ENCODE measurements at places on chromosomes 5 and 9.

DNA sequence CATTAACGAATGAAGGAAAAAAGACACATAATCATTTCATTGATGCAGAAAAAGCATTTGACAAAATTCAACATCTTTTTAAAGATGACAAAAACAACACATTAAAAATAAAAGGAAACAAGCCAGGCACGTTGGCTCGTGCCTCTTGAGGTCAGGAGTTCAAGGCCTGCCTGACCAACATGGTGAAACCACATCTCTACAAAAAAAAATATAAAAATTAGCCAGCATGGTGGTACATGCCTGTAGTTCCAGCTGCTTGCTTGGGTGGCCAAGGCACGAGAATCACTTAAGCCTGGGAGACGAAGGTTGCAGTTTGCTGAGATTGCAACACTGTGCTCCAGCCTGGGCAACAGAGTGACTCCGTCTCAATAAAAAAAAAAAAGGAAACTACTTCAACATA is 77.0 kb downstream of the ERCC6L2 start:
- DNase-seq: peak; percentile 47

DNA sequence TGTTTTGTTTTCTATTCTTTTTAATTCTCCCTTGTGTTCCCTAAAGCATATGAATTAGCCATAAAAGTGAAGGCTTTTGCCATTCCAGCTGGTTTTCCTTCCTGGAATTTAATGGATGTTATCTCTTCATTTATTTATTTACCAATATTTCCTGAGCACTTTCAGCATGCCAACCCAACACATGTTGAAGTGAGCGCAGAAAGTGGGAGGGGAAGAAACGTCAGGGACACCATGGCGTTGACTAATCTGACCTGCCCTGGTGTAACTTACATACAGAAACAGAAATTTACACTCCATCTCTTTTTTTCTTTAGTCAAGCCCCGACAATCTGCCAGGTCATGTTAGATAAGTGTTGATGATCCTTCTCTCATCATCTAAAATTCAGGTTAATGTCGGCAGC is 247.5 kb downstream of the PCSK5 start:
- DNase-seq: no peak

DNA sequence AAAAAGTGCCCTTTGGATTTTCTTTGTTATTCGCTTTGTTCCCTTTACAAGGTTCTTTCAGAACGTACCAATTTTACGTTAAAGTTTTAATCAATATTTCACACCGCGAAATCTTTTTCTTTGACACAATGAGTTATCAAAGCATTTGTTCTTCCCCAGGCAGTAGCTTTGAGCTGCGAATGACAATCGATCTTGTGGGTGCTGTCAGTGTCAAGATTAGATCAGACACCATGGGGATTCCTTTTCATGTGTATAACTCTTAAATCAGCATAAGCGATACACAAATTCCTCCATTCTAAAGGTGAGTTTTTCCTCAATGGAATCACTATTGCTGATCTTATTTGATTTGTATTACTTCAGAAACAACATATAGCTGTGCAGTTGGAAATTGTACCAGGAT is 145.5 kb downstream of the ST8SIA4 start:
- no peak for DNase-seq

DNA sequence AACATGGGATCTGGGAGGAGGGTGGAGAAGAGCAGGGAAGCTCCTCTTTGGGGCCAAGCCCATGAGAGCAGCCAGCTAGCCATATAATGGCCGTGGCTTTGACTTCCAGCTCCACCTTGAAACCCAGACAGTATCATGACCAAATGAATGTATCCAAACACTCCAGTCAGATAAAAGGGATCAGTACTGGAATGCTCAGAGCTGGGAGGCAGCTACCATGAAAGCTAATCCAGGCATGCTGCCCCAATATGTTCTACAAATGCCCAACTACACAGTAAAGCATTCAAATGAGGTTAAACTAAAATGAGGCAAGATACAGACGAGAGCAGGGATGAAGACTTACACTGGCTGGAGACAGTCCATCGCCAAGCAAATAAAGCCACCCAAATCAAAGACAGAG is 69.4 kb downstream of the FRMD3 start:
- DNase-seq: no peak

DNA sequence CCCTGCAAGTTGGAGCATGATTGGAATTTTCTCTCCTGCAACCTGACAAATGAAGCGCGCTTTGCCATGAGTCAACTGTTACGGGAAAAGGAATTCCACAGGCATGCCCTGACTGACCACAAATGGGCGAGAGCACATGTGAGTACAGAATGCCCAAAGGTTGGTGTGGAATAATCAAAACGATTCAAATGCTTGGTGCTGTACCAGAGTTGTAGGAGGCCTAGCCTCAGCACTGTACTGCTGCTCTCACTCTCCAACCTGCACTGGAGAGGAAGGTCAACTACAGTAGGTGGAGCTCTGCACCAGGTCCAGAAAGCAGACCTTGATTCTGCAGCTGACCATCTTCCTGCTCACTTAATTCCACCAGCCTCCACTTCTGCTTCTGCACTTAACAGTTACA is 406.9 kb upstream of the ACTBL2 start:
- DNase-seq: no peak

DNA sequence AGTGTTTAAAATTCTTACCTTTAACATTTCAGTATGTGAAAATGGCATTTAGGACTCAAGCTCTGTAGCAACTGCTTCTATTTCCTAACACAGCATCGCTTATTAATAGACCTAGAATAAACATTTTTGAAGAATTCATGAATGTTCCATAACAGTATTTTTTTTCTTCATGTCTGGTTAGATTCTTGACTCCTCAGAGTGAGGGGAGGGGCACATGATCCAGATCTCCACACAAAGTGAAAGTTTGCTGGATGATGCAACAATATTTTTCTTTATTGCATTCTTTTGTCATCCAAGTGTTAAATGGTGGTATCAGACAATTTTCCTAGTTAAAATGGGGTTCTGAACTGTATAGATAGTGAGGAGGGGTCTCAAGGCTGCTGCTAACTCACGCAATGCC is 130.8 kb upstream of the MAN2A1 start:
- DNase-seq: no peak

- DNase-seq: no peak
Measured at GRCh38 chr9:92534674-92535073, 1.1 kb downstream of the ECM2 start.

DNA sequence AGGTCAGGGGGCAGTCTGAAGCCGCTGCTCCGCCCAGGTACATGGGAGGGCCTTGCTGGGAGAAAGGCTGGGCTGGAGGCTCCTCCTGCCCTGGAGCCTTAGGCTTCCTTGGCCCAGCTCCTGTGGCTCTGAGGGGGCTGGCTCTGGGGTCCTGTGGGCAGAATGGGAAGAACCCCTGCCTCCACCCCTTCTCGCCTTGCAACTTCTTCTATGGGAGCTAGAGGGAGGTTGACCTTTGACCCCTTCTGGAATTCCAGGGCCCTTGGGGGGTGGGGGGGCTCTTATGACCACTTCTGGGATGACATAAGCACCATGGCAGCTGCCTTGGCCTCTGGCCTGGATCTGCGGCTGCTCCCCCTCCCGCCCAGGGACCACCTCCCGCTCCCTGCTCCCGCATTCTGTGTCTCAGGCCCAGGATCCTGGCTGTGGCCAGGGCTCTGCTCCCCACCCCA is 32.2 kb downstream of the IER5L start:
- DNase-seq: peak; percentile 76

DNA sequence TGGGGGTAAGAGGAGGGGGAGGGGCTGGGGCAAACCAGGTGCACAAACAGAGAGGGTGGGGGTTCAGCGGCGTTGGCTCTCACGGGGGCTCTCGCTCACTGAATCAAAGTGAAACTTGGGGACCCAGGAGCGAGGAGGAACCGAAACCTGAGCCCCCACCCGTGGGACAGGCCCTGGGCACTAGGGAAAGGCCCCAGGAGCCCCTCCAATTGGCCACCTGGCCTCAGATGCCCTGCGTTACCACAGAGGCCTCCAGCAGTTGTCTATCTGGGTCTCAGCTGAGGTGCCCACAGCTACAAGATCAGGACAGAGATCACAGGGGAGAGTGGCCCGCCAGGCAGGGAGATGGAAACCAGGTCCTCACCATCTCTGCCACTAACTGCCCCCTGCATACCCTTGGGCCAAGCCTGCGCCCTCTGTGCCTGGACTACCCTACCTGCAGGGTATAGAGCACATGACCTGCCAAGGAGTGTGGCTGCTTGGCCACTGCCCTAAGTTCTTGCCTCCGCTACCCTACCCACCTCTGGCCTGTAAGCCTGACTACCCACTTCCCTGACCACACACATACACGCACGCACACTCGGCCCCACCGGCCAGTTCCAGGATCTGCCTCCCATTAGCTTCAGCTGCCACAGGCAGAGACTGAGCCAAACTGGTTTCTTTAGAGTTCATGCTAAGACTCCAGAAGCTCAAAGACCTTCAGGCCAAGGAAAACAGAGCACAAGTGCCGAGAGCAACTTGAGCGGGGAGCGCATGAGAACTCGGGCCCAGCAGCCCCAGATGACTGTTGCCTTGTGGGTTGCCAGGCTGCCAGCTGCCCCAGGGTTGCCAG is 39.9 kb downstream of the PAX5 start:
- no peak for DNase-seq

- no peak for DNase-seq
Measured at GRCh38 chr5:143581649-143582048, 178.2 kb upstream of the NR3C1 start.

GRCh38 chr9:3698531-3698930 is 172.7 kb upstream of the RFX3 start:
- DNase-seq: no peak

DNA sequence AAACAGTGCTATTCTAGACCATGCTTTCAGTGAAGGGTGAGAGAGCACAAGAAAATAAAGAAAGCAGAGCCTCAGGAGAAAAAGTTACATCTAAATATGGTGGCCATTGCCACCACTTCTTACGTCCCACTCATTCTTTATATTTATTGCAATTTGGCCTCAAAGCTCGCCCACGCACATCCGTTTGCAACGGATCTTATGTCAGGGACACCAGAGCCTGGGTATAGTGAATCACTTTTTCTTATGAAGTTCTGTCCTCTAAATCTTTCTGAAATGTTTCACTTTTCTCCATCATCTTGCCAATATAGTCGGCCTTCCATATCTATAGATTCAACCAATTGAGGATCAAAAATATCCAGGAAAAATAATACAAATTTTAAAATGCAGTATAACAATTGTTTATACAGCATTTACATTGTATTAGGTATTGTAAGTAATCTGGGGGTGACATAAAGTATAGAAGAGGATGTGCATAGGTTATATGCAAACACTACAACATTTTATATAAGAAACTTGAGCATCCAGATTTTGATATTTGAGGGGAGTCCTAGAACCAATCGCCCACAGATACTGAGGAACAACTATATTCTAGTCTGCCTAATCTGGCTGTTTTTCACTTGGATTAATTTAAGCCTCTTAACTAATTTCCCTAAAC is 35.2 kb downstream of the GOLPH3 start:
- DNase-seq: no peak

GRCh38 chr5:40405996-40406740 is 273.5 kb upstream of the PTGER4 start:
- DNase-seq: no peak

GRCh38 chr5:17305964-17306725 is 88.7 kb downstream of the BASP1 start:
- DNase-seq: no peak

- DNase-seq: no peak
Measured at GRCh38 chr5:17732351-17732923, 98.2 kb downstream of the TAF11L14 start.

- no peak for DNase-seq
Measured at GRCh38 chr9:121741228-121741918, 89.9 kb downstream of the DAB2IP start.

GRCh38 chr5:94778732-94779131 is 160.3 kb downstream of the SLF1 start:
- DNase-seq: no peak

DNA sequence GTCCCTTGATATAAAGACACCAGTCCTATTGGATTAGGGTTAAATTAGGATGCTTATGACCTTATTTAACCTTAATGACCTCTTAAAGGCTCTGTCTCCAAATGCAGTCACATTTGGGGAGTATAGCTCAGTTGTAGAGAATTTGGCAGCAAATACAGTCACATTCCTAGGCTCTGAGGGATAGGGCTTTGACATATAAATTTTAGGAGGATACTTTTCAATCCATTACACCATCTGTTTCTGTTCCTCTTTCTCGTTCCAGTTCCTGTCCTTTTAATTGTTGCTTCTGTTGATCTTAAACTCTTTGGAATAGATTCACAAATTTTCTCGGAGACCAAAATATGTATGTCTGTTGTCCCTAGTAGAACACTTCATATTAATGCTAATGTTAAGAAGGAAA is 390.0 kb upstream of the PCSK5 start:
- no peak for DNase-seq

DNA sequence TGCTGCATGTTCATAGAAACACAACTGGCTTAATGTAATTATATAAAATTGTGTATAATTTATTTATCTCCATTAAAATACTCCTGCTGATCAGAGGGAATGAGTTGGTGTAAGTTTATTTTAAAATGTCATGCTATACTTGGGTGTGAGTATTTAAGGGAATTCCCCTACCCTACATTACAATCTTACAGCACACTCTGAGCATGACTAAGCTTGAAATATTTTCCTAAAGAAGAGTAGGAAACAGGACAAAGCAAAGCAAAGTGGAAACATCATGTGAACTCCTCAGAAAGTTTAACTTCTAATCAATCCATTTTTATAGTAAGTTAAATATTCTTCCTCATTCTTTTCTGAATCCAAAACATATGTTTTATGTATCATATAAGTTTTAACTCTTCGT is 1271.3 kb downstream of the EFNA5 start:
- DNase-seq: no peak

- DNase-seq: no peak
Measured at GRCh38 chr5:75043633-75044264, 8.6 kb downstream of the GCNT4 start.

DNA sequence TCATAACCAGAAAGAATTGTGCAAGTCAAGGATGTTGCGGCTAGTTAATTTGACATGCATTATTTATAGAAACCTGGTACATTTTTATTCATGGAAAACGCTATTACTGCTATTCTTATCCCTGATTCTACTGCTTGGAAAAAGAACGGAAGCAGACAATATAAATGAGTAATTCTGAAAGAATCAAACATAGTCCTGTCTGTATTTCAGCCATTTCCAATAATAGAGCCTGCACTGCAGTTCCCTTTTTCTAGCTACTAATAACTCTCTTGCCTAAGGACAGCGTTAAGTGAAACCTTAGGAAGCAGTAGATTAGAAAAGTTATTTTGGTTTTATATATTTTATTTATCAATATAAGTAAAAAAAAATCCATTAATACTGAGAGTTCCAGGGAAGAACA is 414.9 kb downstream of the CYLC2 start:
- DNase-seq: no peak

DNA sequence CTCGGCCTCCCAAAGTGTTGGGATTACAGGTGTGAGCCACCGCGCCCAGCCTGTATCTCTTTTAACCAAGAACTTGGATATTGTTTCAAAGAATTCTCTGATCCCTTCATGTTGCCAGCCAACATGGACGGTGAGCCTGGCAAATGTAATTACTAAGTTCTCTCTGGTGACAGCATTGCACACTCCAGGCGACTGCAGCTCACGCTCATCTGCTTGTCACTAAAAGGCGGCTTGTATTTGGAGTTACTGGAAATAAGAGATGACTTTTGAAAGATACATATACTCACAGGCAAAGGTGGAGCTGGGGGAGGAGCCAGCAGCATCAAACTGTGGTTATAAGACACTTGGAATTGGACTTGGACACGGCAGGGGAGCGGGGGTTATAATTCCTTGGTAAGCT is 172.3 kb downstream of the SLIT3 start:
- no peak for DNase-seq
